ENCODE measurements at places on chromosomes 3 and 15. TPM values are rescaled to one million over a fixed set of nuclear protein-coding genes. Genes with fewer than 3 reads are reported as not detected.

VWA5B2 gene
- not detected for total RNA-seq

DNA sequence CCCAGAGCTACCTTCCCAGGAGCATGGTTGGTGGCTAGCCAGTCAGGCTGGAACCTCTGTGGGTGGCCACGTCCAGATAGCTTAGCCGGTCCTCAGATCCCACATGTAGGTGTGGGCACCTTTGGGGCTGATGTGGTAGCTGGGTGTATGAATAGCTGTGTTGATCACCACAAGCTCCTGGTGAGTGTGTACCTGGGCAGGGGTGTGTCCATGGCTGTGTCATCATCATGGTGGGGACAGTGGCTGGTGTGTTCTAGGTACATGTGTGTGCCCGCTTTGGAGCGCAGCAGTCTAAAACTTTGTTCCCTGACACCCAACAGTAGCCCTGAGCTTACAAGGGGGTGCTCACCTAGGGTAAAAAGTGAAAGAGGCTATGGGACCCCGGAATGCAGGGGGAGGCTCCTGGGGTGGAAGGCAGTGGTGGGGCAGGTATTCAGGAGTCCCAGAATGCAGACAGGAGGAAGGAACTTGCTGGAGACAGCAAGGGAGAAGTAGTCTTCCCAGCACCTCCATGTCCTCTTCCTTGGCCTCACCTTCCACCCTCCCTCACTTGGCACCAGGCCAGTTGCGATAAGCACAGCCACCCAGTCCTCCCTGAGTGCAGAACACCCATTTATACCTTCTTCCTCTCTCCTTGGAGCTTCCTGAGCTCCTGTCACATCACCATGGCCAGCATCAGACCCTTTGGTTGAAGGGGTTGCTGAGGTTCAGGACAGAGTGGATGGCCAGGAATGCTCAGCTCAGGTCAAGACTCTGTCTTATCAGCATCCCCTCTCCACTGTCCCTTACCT is 1.2 kb downstream of the CISH start:
- H3K4me1 ChIP-seq, result peaks cover 29% of the 10 kb centered on the region
- H3K4me3 ChIP-seq, result peak overlapping the region; percentile 93
- peak overlapping the region; percentile 42 for H3K27ac ChIP-seq
- H3K36me3 ChIP-seq, result peaks cover 5% of the 10 kb centered on the region

- H3K27me3 ChIP-seq, result no peaks in the 10 kb centered on the region
- peak; percentile 54 for DNase-seq
- H3K4me3 ChIP-seq, result no peak overlapping the region
- H3K4me1 ChIP-seq, result peaks cover 23% of the 10 kb centered on the region
- no peaks in the 10 kb centered on the region for H3K36me3 ChIP-seq
Observed at GRCh38 chr3:38154625-38155255, 10.6 kb upstream of the OXSR1 start.

DNA sequence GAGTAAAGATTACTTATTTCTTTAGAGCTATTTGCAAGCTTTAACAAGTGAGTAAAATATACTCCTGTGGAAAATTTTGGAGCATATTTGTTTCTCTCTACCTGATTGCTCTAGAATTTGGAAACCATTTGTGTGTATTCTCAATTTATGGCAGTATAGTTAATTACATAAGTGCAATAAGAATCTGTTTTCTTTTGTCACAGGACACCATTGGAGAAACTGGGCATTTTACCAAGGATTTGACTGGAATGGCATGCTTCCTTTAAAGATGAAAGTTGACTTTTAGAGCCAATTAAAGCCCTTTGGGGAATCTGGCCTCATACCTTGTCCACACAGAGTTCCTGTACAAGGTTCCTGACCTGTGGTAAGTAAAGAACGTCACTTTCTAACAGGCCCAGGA is 38.4 kb downstream of the PAQR5 start:
- H3K4me3 ChIP-seq, result no peak overlapping the region
- H3K27me3 ChIP-seq, result no peaks in the 10 kb centered on the region
- peaks cover 6% of the 10 kb centered on the region for H3K4me1 ChIP-seq
- peak; percentile 79 for DNase-seq
- peak overlapping the region; percentile 46 for H3K27ac ChIP-seq
- H3K36me3 ChIP-seq, result no peaks in the 10 kb centered on the region

GRCh38 chr3:116192464-116192863 is 252.8 kb downstream of the LSAMP start:
- peaks cover 12% of the 10 kb centered on the region for H3K27me3 ChIP-seq
- no peak overlapping the region for H3K27ac ChIP-seq
- no peak overlapping the region for H3K4me3 ChIP-seq
- no peaks in the 10 kb centered on the region for H3K36me3 ChIP-seq

DNA sequence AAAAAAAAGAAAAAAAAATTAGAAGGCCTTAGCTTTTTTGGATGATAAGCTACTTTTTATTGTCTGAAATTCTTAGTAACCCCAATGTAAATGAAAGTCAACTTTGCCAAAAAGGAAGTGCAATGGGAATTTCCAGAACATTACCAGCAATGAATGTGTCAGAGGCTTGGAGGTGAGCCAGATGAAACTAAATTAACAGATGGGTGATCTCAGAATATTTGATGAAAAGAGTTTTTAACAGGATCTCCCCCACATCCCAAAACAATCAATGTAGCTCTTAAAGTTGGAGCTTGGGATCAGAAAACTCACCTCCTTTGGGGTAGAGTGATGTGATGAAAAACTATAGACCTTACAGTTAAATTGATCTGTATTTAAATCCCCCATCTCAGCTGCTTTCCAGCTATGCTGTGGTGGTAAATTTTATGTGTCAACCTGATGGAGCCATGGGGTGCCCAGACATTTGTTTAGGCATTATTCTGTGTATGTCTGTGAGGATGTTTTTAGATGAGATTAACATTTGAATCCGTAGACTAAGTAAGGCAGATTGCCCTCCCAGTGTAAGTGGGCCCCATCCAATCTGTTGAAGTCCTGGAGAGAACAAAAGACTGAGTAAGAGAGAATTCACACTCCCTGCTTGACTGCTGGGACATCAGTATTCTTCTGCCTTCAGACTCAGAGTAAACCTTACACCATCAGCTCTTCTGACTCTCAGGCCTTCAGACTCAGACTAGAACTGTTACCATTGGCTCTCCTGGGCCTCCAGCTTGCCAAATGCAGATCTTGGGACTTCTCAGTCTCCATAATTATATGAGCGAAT is 84.3 kb upstream of the TNFSF10 start:
- H3K27ac ChIP-seq, result peak overlapping the region; percentile 39
- H3K4me3 ChIP-seq, result no peak overlapping the region
- peaks cover 18% of the 10 kb centered on the region for H3K4me1 ChIP-seq
- DNase-seq, result peak; percentile 92
- no peaks in the 10 kb centered on the region for H3K36me3 ChIP-seq

DNA sequence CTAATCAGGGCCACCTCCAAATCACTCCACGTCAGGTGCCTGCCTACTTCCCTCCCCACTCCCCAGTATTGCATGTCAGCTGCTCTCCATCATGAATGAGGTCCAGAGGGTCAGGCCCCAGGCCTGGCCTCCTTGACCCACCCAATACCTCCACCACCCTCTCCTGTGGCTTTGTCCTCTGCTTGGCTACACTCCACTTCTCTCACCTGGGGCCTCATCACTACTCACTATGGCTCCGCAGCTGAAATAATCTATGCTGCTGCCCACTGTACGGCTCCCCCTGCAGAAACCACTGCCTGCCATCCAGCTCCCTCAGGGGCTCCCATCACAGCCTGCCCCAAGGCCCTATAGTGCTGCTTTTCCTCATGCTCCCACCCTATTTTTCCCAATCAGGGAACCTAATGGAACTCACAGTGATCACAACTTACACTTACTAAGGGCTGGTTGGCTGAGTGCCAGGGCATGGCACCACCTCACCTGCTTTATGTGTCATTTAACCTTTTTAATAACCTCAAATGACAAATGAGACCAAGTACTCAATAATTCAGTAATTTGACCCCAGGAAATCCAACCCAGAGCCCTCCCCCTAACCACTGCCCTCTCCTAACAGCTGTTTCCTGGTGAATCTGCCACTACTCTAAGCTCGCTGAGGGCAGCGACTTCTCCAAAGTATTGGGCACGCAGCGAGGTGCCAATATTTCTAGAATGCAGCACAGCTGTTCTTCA is 2.3 kb downstream of the GORASP1 start:
- no peak for DNase-seq
- no peaks in the 10 kb centered on the region for H3K36me3 ChIP-seq
- no peaks in the 10 kb centered on the region for H3K27me3 ChIP-seq
- H3K27ac ChIP-seq, result no peak overlapping the region

DNA sequence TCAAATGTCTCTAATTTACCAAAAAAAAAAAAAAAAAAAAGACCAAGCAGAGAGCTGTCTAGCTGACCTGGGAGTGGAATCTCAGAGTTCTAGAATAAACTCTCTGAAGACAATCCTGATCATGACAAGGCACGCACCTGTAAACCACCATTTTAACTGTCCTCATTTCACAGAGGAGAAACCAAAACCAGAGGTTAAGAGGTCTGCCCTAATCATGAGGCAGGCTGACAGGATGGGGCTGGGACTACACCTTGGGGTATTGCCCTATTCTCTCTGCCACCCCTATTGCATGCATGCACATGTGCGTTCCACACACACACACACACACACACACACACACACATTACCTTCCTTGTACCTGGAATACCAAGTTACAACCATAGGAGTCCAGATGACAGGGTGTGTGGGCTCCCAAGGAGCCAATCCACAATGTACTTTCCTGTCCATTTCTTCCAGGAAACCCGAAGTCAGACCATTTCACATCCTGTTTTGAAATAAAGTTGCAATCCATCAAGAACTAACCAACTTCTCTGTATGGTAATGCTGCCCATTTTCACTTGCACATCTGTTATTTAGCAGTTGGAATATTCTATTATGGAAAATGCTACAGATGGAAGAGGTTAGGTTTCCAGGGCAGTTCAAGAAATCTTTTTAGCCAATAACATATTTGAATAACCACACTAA is 34.6 kb downstream of the HSPBAP1 start:
- peak overlapping the region; percentile 31 for H3K27ac ChIP-seq
- DNase-seq, result no peak
- no peaks in the 10 kb centered on the region for H3K4me1 ChIP-seq
- no peaks in the 10 kb centered on the region for H3K27me3 ChIP-seq
- H3K36me3 ChIP-seq, result peaks cover 27% of the 10 kb centered on the region
- H3K4me3 ChIP-seq, result no peak overlapping the region

DNA sequence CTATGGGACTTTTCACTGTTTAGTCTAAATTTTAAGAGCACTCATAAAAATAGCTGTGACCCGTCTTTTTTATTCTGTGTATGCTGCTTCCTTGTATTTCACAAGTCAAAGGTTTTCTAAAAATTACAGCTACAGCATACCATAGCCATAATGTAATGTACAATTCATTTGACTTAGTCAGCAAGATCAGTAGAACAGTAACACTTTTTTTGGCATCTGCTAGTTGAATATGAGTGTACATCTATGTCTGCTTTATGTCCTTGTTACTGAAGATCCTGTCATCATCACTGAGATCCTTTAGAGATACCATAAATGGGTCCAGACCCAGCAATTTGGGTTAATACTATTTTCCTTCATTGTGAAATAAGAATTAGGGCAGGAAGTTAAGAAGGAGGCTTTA is 42.2 kb downstream of the CMSS1 start:
- H3K27ac ChIP-seq, result peak overlapping the region; percentile 69
- peaks cover 35% of the 10 kb centered on the region for H3K4me1 ChIP-seq
- H3K27me3 ChIP-seq, result no peaks in the 10 kb centered on the region
- H3K4me3 ChIP-seq, result no peak overlapping the region
- peak; percentile 58 for DNase-seq
